ENCODE measurements at places on chromosomes 6 and 20. TPM values are rescaled to one million over a fixed set of nuclear protein-coding genes. Genes with fewer than 3 reads are reported as not detected.

Gene SLC17A3
- total RNA-seq = not detected

Gene BANF2
- total RNA-seq = not detected

Gene NR2E1
- not detected for total RNA-seq

Gene TSBP1
- not detected for total RNA-seq

Gene ACTR5
- total RNA-seq = 6.9 TPM

Gene PAK5
- not detected for total RNA-seq

Gene ARMC2
- 3.2 TPM for total RNA-seq

Gene SNX9
- 33.1 TPM for total RNA-seq

Gene LY6G6F
- total RNA-seq = not detected

Gene TBX18
- 0.39 TPM for total RNA-seq

Gene MYL9
- total RNA-seq = 4.3 TPM

Gene PPARD
- 16.8 TPM for total RNA-seq

Gene DLK2
- total RNA-seq = 30.2 TPM

Gene HLA-DQB2
- not detected for total RNA-seq

Gene MTFR2
- 6.0 TPM for total RNA-seq

All from MCF 10A (cell line).